ENCODE measurements at places on chromosomes 11 and 22.

DNA sequence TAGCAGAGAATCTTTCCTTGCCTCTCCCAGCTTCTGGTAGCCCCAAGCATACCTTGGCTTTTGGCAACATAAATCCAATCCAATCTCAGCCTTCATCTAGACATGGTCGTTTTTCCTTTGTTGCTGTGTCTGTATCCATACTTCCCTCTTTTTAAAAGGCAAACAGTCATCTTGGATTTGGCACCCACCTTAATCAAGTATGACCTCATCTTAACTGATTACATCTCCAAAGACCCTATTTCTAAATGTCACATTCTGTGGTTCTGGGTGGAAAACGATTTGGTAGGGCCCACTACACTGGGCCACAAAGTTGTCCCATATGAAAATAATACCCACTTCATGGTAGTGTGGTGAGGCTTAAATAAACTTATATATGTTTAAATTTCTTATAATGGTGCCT, 852 bp downstream of the BUD13 start:
- DNase-seq = no peak

DNA sequence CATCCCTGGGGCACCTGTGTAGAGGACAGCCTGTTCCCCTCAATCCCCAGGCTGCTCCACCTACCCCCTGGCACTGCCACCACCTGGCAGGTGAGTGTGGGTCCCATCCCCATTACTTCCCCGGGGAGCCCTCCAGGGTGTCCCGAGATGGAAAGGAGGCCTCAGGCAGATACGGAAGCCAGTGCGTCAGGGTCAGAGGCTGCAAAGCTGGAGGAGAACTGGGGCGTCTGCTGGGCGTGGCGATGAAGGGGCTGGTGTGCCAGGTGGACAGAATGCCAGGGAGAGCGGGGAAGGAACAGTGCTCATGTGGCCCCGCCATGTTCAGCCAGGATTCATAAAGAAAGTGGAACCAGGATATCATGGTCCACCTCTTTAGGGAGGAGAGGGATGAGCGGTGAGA, 7.8 kb downstream of the YPEL1 start:
- DNase-seq = no peak

DNA sequence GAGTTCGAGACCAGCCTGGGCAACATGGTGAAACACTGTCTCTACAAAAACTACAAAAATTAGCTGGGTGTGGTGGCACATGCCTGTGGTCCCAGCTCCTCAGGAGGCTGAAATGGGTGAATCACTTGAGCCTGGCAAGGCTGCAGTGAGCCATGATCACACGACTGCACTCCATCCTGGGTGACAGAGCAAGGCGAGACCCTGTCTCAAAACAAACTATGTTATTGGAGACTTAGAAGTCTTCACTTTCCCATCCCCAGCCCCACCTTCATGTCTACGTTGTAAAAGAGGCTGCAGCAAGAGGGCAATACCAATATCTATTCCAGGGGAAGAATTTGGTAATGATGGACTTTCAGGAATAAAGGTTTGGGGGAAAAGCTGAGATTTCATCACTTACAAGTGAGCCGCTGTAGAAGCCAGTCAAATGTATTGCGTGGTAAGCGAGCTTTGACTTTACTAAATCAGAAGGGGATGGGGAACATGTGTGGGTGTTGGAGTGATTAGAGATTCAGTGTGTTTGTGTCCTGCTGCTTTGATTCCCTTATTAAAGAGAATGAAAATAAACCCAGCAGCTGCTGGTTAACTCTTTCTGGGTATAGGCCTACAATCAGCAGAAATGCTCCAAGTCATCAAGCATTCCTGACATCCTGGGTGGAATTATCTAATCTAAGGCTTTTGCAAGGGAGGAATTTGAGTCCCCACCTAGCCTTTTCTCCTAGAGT, 53.7 kb downstream of the UBASH3B start:
- no peak for DNase-seq

DNA sequence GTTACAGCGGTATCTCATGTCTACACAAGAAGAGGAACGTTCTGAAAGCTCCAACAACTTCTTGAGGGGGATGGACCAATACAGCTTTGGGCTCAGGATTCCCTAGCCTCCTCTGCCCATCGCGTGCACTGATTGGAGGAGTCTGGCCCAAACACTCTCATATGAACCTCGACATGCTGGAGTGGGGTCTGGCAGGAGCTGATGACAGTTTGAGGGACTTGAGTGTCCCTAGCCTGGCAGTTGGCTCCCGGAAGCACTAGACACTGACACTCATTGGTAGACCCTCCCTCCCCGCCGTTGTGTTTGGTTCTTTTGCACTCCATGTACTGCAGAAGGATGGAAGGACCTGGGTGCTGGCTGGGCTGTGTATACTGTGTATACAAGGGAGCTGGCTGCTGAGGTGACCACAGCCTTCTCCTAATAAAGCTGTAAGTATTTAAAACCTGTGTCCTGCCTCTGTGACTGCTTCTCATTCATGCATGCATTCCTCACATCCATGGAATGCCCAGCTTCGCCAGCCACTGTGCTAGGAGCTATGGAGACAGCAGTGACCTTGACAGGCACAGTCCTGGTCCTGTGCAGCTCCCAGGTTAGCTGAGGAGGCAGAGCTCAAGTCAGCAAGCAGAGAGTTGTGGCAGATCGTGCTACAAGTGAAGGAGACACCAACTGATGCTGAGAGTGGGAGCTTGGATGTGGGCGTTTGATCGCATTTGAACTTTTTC, 27.9 kb downstream of the ADAMTS15 start:
- no peak for DNase-seq

DNA sequence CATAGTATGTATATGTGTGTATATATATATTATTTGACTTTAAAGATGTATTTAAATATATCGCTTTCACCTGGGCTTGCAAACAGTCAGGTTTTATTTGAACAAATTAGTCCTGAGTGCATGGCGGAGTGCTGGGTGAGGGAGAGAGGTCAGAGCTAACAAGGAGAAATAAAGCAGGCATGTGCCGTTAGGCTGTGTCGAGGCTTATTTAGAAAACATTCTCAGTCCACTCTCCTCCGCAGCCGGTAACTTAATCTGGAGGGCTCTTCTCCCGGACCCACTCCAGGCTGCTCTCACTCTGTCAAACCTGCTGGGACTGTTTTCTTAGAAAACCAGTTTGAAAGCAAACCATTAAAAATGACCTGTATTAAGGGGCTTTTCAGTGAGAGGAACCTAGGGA, 455.9 kb downstream of the MN1 start:
- DNase-seq = no peak

GRCh38 chr11:13884158-13884799, 78.2 kb upstream of the SPON1 start:
- DNase-seq = no peak

DNA sequence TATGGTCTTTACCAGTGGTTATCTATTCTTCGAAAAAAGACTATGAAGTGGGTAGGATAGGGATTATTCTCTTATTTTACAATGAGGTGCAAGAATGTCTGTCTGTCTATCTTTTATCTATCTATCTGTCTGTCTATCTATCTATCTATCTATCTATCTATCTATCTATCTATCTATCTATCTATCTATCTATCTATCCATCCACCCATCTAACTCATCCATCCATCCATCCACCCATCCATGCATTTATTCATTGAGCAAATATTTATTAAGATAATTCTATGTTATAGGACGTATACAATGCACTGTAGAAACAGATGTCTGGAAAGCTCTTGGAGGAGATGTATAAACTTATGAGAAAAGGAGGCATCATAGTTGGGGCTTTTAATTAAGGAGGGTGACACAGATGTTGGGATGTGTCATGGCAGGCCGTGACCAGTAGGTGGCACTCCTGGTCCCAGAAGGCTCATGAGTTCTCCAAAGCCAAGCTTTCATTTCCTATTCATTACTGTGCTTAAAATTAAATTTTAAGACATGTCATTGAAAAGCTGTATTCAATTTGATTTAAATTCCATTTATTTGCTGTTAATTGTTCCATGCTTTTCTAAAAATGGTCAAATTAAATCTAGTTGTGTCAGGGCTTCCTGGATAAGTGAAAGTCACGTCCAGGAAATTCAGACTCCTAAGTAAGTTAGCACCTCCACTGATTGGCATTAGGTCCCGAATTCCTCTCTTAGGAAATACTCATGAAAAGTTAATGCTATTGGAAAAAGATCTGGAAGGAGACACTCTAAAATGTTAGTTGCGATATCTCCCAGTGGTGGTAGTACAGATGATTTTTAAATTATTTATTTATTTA, 19.0 kb upstream of the E2F8 start:
- peak; percentile 12 for DNase-seq

GRCh38 chr11:47288066-47288465, 18.1 kb downstream of the MADD start:
- no peak for DNase-seq

DNA sequence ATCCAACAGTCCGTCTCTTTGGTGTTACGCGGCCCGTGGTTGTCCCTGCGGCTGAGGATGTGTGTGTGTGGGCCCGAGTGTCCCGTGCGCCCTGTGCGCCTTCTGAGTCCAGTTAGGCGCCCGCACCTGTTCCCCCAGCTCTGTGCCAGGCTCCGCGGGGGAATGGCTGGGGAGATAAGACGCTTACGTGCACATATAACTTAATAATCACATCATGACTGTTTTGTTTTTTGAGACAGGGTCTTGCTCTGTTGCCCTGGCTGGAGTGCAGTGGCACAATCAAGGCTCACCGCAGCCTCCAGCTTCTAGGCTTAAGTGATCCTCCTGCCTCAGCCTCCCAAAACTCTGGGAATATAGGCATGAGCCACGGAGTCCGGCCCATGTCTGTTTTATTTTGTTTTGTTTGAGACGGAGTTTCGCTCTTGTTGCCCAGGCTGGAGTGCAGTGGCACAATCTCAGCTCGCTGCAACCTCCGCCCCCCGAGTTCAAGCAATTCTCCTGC, 817 bp downstream of the ARL2 start:
- DNase-seq = no peak

Data from NCI-H2107 (cell line).